Omental fat pad (tissue), 4 donors: ENCODE measurements at places on chromosomes 16 and 17.
A peak's percentile ranks its signal among the peaks of the same experiment; 100 is the strongest.

GRCh38 chr16:28990375-28991040 lies 5.7 kb downstream of the LAT start:
- no peak for DNase-seq

GRCh38 chr16:3023669-3024478 lies at the start of the genes HCFC1R1 and THOC6:
TSS of gene HCFC1R1 (minus strand) at chr16:3023942. CDS start at chr16:3023941, 1 bp downstream.
TSS of gene THOC6 (plus strand) at chr16:3024035. CDS start at chr16:3024327, 292 bp downstream.
- DNase-seq: peak; percentile 90

DNA sequence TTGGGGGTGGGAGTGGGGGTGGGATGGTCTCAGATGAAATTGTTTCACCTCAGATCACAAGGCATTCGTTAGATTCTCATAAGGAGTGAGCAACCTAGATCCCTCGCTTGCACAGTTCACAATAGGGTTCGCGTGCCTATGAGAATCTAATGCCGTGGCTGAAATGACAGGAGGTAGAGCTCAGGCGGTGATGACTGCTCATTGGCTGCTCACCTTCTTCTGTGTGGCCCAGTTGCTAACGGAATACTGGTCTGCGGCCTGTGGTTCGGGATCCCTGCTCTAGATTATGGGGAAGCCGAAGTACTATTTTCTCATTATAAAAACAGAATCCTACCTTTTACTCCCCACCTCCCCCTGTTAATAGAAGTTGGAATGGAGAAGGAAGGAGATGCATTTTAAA lies 18.9 kb downstream of the CLTC start:
- no peak for DNase-seq

DNA sequence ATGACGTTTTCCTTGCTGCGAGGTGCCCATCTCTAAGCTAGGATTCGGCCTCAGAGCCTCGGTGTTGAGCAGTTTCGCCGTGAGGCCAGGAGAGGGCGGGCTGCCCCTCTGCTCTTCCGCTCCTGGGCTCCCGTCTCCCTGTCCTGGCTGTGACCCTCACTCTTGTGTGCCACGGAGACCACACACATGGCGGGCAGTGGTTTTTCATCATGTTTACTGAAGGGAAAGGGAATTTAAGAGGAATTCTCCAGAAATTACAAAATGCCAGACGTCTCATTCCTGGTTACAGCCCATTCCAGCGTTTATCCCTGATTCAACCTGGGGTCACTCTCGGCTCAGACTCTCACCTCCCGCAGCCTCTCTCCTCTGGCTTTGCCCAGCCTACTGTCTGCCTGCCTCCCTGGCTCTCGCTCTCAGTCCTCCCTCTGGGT lies 96.8 kb upstream of the ELAC2 start:
- DNase-seq: no peak

DNA sequence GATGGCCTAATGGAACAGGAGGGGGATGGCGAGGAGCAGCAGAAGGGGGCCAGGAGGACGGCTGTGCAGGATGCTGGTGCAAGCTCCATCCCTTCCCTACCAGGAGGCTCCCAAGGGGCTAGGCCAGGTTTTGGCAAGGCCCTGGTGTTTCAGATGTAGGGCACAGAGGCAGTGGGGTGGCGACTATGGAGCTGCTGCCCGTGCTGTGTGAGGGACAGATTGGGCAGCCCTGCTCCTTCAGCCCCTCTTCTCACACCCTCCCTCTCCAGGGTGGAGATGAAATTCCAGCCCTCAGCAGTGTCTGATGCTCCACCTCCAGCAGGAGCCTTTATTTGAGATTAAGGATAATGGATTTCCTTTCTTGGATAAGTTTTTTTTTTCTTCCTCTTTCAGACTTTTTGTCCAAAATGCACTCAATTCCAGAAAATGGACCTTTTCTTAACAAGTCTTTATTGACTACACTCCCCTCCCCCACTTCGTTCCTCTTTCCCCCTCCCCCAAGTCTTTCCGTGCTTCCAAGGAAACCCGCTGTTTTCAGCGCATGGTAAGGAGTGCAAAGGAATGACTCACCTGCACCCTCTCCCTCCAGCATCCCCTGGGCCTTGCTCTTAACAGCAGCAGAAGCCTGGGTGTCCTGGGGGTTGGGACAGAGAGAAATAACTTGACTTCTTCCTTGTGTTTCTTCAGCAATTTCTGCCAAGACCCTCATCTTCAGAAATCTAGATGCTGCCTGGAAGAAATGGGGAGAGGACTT lies 95.2 kb downstream of the CCDC182 start:
- no peak for DNase-seq

- no peak for DNase-seq
These were observed 92.0 kb downstream of the RBFOX3 start for GRCh38 chr17:79518585-79519523.

- no peak for DNase-seq
These were observed 439.8 kb downstream of the SOX9 start for GRCh38 chr17:72560303-72561247.
